ENCODE measurements at places on chromosomes 11 and 22. TPM values are rescaled to one million over a fixed set of nuclear protein-coding genes. Genes with fewer than 3 reads are reported as not detected.

Gene NXPE4
- not detected for total RNA-seq

Gene MUC5AC
- total RNA-seq = not detected

Gene SFI1
- total RNA-seq = 25.0 TPM

Gene SPTBN2
- 1.2 TPM for total RNA-seq

Gene C11orf52
- total RNA-seq = 0.99 TPM

Gene OSM
- total RNA-seq = 27.1 TPM

Gene PRODH
- 16.0 TPM for total RNA-seq

Gene MIF
- total RNA-seq = 152 TPM

Gene CPSF7
- total RNA-seq = 69.7 TPM

Gene PKP3
- 2.0 TPM for total RNA-seq

Gene ADM2
- not detected for total RNA-seq

Gene SERGEF
- total RNA-seq = 32.0 TPM

Gene OR10A2
- total RNA-seq = not detected

Gene CHADL
- 4.9 TPM for total RNA-seq

Gene ZNRF3
- total RNA-seq = 23.1 TPM

- no peak overlapping the region for H3K4me3 ChIP-seq
- H3K4me1 ChIP-seq = no peaks in the 10 kb centered on the region
- no peaks in the 10 kb centered on the region for H3K36me3 ChIP-seq
- DNase-seq = no peak
- H3K27me3 ChIP-seq = no peaks in the 10 kb centered on the region
These were observed 100.0 kb downstream of the TMEM135 start for GRCh38 chr11:87137711-87138110.

- no peaks in the 10 kb centered on the region for H3K27me3 ChIP-seq
- no peak overlapping the region for H3K27ac ChIP-seq
- no peaks in the 10 kb centered on the region for H3K36me3 ChIP-seq
- H3K4me1 ChIP-seq = no peaks in the 10 kb centered on the region
- no peak overlapping the region for H3K4me3 ChIP-seq
These were observed 4.7 kb upstream of the CASP5 start for GRCh38 chr11:105027678-105028077.

DNA sequence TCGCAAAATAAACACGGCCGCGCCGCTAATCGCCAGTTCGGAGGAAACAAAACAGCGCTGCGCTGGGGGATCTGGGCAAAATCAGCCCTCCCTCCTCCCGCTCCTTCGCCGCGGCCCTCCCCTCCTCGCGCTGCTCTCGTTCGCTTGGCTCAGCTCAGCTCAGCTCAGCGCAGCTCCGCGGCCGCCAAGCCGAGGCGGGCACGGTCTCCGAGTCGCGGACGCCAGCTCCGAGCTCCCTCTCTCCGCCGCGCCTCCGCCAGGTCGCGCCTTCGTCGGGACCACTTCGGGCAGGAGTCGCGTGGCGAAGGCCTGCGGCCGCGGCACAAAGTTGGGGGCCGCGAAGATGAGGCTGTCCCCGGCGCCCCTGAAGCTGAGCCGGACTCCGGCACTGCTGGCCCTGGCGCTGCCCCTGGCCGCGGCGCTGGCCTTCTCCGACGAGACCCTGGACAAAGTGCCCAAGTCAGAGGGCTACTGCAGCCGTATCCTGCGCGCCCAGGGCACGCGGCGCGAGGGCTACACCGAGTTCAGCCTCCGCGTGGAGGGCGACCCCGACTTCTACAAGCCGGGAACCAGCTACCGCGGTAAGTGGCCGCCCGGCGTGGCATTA is at the start of gene SPON1:
SPON1 (plus strand) TSS at position 162 of the 607 bp plus-strand sequence; CDS start at position 344, 182 bp downstream.
- H3K4me1 ChIP-seq = peaks cover 35% of the 10 kb centered on the region
- H3K36me3 ChIP-seq = no peaks in the 10 kb centered on the region
- H3K4me3 ChIP-seq = peak within 1 kb of the TSS; percentile 74
- H3K27ac ChIP-seq = peak within 1 kb of the TSS; percentile 39
- H3K27me3 ChIP-seq = no peaks in the 10 kb centered on the region

- H3K27me3 ChIP-seq = no peaks in the 10 kb centered on the region
- no peak overlapping the region for H3K27ac ChIP-seq
- no peak overlapping the region for H3K4me3 ChIP-seq
- peaks cover 30% of the 10 kb centered on the region for H3K4me1 ChIP-seq
- peaks cover 33% of the 10 kb centered on the region for H3K36me3 ChIP-seq
These were observed 1.8 kb downstream of the ADSL start for GRCh38 chr22:40348025-40348658.

- no peak overlapping the region for H3K4me3 ChIP-seq
- peaks cover 24% of the 10 kb centered on the region for H3K4me1 ChIP-seq
- no peak for DNase-seq
These were observed 103.4 kb downstream of the RPL27A start for GRCh38 chr11:8785998-8786397.

DNA sequence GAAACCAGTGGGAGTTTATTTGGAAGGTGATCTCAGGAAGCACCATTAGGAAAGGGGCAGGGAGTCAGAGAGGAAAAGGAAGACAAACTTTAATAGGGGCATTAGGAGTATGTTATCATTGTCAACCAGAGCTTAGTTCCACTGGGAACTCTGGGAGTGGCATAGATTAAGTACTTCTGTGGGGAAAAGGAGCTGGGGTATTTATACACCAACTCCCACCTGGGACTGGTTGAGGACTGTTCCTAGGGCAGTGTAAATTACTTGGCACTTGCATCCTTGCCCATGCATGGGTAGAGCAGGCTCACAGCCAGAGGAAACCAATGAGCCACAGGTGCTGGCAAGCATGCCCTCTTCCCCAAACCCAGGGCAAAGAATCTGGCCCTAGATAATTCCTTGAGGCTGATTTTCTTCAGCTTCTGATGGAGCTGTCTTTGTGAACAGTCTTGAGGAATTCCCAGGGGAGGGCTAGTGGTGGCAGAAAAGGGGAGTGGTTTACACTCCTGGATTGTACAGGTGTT is 541.2 kb downstream of the MIAT start:
- H3K27ac ChIP-seq = no peak overlapping the region
- H3K4me1 ChIP-seq = peaks cover 29% of the 10 kb centered on the region
- H3K36me3 ChIP-seq = no peaks in the 10 kb centered on the region
- H3K4me3 ChIP-seq = no peak overlapping the region
- H3K27me3 ChIP-seq = no peaks in the 10 kb centered on the region

DNA sequence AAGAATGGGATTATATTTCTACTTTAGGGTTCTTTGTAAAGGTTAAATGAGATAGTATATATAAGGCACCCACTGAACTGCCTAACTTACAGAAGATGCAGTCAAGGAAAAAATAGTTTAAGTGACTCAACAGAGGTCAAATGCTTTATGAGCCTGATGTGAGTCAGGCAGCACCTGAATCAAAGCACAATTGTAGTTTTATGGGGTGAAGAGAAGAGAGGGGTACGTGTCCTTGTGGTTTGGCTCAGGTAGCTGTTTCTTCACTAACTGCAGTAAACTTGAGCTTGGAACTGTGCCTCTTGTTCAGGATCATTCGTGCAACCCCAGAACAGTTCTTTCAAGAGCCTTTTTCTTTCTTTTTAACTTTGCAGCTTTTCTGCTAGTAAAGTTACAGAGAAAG is 125.2 kb upstream of the SPON1 start:
- no peak overlapping the region for H3K4me3 ChIP-seq
- no peak overlapping the region for H3K27ac ChIP-seq
- H3K4me1 ChIP-seq = no peaks in the 10 kb centered on the region
- H3K36me3 ChIP-seq = no peaks in the 10 kb centered on the region
- no peak for DNase-seq

DNA sequence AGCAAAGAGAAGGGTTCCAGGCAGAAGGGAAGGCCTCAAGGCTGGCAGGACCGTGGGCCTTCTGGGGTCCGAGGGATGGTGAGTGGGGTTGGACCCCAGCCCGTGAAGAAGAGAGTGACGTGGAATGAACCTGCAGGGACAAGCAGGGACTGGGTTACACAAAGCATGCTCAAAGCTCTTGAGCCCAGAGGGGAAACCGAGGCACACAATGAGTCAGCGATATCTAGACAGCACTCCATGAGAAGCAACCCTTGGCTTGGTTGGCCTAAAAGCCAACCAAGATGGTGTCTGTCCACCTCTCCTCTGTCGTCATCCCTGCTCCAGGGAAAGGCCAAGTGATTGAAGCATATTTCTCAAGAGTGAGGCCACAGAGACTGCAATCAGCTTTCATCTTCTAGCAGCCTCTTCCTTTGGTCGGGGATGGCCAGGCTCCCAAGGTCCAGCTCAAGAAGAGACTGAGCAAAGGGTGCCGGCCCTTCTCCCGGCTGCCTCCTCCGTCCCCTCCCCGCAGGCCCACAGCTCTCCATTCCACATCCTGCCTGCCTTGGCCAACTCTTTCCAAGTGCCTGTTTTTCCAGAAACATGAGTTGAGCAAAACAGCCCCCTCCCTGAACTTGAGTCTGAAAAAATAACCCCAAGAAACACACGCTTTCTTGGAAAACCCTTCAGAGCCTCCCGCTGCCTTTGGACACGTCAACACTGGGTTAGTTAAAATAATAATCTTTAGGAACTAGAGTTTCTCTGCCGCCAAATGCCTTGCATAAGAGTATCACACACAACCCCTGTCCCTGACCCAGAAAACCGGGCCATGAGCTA is 556.6 kb downstream of the MIAT start:
- no peaks in the 10 kb centered on the region for H3K27me3 ChIP-seq
- H3K27ac ChIP-seq = peak overlapping the region; percentile 66
- peaks cover 36% of the 10 kb centered on the region for H3K4me1 ChIP-seq
- H3K36me3 ChIP-seq = no peaks in the 10 kb centered on the region
- DNase-seq = peak; percentile 44
- H3K4me3 ChIP-seq = no peak overlapping the region

DNA sequence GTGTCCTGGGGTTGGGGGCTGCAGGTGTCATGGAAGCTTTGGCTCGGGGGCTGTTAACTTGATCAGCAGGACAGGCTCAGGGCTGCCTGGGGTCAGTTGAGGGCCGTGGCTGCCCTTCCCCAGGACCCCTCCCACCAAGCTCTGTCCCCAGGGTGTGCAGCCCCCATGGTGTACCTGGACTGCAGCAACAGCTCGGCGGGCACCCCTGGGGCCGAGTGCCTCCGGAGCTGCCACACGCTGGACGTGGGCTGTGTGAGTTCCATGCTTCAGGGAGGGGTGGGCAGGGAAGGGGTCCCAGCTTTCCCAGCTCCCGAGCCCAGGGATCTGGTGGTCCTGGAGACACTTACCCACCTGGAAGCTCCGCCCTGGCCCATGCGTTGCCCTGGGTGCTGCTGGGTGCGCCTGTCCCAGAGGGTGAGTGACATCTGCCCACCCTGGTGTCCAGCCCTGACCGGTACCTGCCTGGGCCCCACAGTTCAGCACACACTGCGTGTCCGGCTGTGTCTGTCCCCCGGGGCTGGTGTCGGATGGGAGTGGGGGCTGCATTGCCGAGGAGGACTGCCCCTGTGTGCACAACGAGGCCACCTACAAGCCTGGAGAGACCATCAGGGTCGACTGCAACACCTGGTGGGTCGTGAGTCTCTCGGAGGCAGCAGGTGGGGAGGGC is 11.3 kb downstream of the MUC5B start:
- H3K4me3 ChIP-seq = no peak overlapping the region
- H3K4me1 ChIP-seq = no peaks in the 10 kb centered on the region

GRCh38 chr22:30444632-30445437 is 19.3 kb downstream of the MTFP1 start:
- H3K4me3 ChIP-seq = no peak overlapping the region
- DNase-seq = no peak
- no peaks in the 10 kb centered on the region for H3K36me3 ChIP-seq
- no peaks in the 10 kb centered on the region for H3K4me1 ChIP-seq
- H3K27ac ChIP-seq = no peak overlapping the region

- no peak overlapping the region for H3K27ac ChIP-seq
- no peak overlapping the region for H3K4me3 ChIP-seq
- no peaks in the 10 kb centered on the region for H3K36me3 ChIP-seq
- H3K27me3 ChIP-seq = no peaks in the 10 kb centered on the region
- peaks cover 7% of the 10 kb centered on the region for H3K4me1 ChIP-seq
These were observed 3.7 kb upstream of the TMEM109 start for GRCh38 chr11:60910281-60910687.

DNA sequence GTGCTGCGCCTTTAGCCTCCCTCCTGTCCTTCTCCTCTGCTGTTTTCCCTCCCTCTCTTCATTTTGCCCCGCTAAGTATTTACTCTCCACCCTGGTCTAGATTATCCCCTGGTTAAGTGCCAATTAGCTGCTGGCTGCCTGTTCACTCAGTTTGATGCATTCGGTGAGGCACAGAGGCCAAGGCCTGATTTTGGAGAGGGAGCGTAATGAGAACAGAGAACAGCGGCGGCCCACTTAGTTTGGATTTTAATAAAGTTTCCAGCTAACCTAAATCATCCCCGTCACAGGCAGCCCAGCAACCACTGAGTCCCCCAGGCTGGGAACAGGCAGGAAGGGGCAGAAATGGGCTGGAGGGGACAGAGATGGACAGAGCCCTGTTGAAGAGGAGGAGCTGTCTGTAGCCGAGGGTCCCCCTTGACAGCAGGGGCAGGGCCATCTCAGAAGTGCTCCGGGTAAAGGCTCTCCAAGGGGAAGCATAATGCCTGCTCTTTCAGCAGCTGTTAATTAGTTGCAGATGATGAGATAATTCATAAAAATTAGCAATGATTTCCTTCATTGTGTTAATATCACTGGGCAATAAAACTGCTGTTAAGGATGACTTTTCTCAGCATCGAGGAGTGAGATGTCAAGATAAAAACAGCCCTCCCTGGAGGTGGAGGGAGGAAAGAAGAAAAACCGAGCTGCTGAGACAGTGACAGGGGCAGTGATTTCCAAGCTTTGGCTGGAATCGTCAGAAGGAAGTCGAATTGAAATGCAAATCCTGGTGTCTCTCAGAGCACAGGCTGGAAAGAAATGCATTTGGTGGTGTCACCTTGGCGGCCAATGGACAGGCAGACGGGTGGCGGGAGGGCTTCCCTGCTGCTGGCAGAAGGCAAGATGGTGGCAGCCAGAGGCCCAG is 170.1 kb downstream of the GRIK4 start:
- no peaks in the 10 kb centered on the region for H3K4me1 ChIP-seq
- no peak overlapping the region for H3K4me3 ChIP-seq
- H3K27ac ChIP-seq = no peak overlapping the region
- no peak for DNase-seq
- no peaks in the 10 kb centered on the region for H3K27me3 ChIP-seq
- H3K36me3 ChIP-seq = no peaks in the 10 kb centered on the region

DNA sequence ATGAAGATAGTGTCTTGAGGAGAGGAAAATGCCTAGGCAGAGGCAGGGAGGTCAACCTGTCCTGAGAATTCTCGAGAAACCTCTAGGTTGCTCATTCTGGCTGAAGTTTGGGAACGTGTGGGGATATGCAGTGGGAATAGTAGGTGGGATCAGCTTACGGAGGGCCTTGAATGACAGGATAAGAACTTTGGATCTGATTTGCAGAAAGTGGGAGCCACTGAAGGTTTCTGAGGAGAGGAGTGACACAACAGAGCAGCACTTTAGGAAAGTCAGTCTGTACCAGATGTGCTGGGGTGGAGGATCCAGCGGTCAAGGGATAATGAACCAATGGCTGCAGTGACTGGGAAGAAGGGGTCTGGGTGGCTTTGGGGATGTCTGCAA is 2.4 kb downstream of the CD82 start:
- DNase-seq = no peak
- H3K4me1 ChIP-seq = peaks cover 30% of the 10 kb centered on the region
- no peak overlapping the region for H3K27ac ChIP-seq
- no peaks in the 10 kb centered on the region for H3K27me3 ChIP-seq
- H3K4me3 ChIP-seq = no peak overlapping the region
- no peaks in the 10 kb centered on the region for H3K36me3 ChIP-seq

GRCh38 chr11:104127828-104128227 is 36.1 kb downstream of the PDGFD start:
- H3K27me3 ChIP-seq = no peaks in the 10 kb centered on the region
- H3K27ac ChIP-seq = no peak overlapping the region
- H3K4me1 ChIP-seq = no peaks in the 10 kb centered on the region
- no peak overlapping the region for H3K4me3 ChIP-seq

Measured in thoracic aorta (tissue), 2 donors.